A172 (cell line): ENCODE measurements at places on chromosomes 13 and 19.

- DNase-seq, result no peak
These were observed 1.1 kb downstream of the IL17D start for GRCh38 chr13:20704459-20705069.

DNA sequence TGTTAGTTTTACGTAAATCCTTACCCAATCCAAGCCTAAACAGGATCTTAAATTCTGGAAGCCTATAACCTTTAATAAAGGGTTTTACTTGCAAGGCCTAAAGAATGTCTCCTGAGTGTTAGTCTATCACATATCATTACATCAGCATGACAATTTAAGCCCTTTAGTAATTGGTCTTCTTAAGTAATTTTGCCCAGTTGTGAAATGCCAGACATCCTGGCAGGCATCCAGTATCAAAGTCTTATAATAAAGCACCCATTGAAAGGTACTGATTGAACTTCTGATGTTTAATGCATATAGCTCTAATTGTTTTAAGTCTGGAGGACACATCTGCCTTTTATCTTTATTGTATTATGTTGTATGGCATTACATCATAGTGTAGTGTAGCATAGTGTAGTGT, 1078.9 kb downstream of the SLITRK1 start:
- DNase-seq, result no peak

DNA sequence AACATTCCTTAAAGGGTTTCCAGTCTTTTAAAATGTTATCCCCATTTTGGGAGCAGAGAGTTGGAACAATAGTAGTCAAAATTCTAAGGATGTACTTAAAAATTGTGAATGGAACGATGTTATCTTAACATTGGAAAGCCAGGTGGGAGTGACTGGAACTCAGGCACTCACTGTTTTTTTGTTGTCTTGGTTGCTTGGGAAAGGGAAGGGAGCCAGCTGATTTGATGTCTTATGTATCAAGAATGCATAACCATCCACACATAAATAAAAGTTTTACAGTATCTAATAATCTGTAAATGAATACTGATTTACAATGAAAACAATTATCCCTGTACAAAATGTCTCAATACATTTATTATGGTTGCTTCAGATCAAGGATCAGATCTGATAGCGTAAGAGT, 88.7 kb downstream of the SLC10A2 start:
- DNase-seq, result no peak

GRCh38 chr13:28402057-28402381, 92.9 kb downstream of the FLT1 start:
- no peak for DNase-seq

DNA sequence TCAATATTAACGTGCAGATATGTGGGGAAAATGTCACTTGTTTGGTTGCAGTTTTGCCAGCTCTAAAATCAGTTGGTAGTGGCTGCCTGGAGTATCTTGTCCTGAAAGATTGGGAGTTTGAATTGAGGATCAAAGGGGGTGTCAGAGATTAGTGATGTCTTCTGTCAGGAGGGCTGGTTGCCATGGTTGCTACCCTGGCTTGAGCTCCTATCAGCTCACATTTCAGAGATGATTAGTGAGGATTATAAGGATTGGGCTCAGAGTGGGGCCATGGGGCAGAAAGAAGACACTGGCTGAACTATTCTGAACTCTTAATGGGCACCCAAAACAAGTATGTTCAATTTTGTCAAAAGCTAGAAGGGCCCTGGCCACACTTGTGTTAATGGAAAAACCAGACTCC, 95.5 kb upstream of the RNF113B start:
- no peak for DNase-seq

DNA sequence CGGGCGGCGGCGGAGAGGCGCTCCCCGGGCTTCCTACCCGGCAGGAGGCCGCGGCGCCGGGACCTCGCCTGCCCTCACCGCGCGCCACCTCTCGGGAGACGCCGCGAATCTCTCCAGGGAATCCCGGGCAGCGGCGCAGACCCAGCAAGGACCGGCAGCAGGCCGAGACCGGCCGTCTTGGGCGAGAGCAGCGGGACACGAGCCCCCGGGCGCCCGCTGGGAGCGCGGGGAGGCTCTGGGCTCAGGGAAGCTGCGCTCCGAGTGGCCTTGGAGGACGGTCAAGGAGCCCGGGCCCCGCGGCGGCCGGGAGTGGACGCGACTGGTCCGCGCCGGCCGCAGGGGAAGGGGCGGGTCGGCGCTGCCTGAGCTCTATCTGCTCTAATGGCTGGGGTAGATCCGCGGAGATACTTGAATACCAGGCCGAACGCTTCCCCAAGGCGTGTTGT, 14.7 kb downstream of the CDX2 start:
- DNase-seq, result no peak
